HepG2 (cell line): ENCODE measurements at places on chromosomes 11 and 22. TPM values are rescaled to one million over a fixed set of nuclear protein-coding genes. Genes with fewer than 3 reads are reported as not detected.

ALKBH3 gene
- 36.1 and 49.6 TPM in 2 replicates for total RNA-seq

OTOG gene
- total RNA-seq: not detected in 2 replicates

TMPRSS13 gene
- not detected in 2 replicates for total RNA-seq

SCGB1C1 gene
- total RNA-seq: not detected in 2 replicates

SEPTIN3 gene
- not detected in 2 replicates for total RNA-seq

POU2AF1 gene
- total RNA-seq: 1.8 and 1.9 TPM in 2 replicates

OR51Q1 gene
- total RNA-seq: not detected in 2 replicates

RIMBP3C gene
- 0.11 and 0.15 TPM in 2 replicates for total RNA-seq
